GM12865 (cell line): ENCODE measurements at places on chromosomes 2 and 18.

- DNase-seq: no peak
Observed at GRCh38 chr2:6820236-6820635, 45.5 kb downstream of the CMPK2 start.

GRCh38 chr18:55897091-55897689 is 309.2 kb upstream of the TCF4 start:
- DNase-seq: no peak

DNA sequence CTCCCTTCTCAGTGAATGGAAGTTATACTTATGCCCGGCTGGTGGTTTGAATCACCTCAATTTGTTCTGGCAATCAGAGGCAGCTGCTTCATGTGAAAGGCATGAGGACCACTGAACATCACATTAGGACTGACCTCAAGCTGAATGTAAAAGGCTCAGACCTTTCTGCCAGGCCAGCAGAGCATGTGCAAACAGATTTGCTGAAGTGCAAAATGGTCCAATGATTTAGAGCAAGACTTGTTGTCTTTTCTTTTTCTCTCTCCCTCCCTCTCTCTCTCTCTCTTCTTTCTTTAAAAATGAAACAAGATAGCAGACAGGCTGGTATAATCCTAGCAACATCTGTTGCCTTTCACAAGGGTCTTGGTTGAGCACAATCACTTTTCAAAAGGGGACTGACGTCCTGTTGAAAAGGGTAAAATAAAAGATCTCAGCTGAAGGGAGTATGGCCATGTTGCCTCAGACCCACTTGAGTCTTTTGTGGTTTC is 13.3 kb upstream of the CDH7 start:
- no peak for DNase-seq

DNA sequence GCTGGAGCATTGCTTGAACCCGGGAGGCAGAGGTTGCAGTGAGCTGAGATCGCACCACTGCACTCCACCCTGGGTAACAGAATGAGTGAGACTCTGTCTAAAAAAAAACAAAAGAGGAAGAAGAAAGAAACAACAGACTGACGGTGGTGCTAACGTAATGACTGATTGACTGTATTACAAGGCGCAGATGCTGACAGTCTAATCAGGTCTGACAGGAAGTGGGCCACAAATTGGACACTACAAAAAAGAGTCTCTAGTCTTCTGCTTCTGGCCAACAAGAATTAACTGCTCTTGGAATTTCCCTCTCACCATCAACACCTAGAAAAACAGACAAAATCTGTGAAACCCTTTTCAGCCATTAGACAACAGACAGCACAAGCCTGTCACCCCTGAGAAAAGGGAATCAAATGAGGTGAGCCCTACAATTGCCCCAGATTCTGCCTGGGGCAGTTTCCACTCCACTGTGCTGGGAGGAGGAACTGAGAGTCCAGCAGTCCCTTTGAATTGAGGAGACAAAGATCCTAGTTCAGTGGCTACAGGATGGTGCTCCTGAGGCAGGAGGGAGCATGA is 43.3 kb downstream of the SNED1 start:
- DNase-seq: peak; percentile 90

DNA sequence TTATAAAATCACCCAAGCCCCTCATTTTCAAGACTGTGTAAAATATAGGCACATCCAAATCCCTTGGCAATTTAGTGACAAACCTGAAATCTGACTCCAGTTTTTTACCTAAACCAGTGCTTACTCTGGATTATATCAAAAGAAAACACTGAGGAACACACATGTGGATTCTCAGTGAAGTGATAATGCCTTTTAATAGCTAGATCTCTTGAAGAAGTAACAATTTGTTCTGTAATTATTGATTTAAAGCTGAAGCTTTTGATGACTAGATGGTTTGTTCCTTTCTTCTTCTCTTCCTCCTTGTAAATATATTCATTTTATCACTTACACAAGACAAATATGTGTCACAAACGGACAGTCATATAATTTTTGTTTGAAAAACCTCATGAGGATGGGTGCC is 894.6 kb downstream of the DCC start:
- DNase-seq: no peak

DNA sequence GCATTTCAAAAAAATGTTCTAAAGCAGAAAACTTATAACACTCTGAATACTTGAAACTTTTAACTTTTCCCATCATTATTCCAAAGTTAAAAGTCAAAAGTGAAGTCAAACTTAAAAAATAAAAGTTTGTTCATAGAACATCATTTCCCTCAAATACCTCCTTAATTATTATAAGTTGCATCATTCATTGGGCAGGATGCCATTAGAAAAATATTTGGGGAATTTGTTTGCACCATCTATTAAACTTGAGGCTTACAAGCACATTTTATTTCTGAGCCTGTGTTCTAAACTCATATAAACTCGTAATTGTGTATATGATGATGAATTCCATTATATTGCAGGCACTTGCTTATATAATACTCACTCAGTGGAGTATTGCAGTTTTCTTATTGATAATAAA is 588.0 kb upstream of the NRXN1 start:
- no peak for DNase-seq

DNA sequence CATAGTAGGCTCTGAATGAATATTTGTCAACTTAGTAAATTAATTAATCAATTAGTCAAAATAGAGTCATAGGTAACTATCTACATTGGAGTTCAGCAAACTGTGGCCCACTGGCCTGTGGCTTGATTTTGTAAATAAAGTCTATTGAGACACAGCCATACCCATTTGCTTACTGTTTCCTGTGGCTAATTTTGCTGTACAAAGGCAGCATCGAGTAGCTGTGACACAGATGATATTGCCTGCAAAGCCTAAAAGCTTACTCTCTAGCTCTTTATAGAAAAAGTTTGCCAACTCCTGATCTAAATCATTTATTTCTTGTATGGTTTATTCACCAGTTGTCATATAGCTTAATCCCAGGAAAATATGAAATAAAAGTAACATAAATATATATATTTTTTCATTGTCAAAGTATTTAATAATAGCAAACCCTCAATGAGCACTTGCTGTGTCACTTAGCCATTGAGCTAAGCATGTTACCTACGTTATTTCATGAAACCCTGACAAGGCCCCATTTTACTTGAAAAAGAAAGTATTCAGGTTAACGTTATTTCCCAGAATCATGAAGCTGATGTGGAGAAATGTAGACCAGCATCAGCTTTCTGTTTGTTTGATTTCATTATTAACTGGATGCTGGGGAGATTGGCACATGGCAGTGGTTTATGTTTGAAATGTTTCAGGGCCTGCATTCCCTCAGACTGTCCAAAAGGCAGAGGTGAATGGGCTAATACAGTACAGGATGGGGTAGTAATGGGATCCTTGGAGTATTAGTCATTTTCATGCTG is 69.6 kb downstream of the ICOS start:
- no peak for DNase-seq

GRCh38 chr2:3313781-3314375 is 63.7 kb downstream of the EIPR1 start:
- no peak for DNase-seq

DNA sequence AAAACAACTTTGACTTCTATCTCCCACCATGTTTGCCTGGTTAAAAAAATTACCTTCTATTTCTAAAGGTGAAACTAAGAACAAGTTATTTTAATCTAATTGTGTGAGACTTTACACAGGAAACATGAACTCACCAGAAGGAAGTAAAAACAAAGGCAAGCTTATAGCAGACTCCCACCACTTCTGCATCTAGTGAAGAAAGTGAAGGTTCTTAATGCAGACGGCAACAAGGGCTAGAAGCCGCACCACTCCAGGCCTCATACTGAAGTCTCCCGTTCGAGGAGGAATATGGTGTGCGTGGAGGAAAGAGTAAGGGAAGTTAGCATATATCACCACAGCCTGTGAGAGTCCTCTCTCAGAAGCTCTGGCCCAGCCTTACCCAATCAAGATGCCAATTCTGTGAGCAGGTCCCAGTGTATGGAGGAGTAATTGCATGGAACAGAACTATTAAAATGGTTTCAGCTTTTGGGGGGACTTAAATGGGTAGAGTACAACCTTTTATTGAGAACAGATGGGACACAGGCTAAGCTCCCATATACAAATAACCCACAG is 958.7 kb downstream of the BCL11A start:
- DNase-seq: peak; percentile 2

GRCh38 chr2:7119132-7119835 is 202.1 kb downstream of the RNF144A start:
- peak; percentile 36 for DNase-seq

DNA sequence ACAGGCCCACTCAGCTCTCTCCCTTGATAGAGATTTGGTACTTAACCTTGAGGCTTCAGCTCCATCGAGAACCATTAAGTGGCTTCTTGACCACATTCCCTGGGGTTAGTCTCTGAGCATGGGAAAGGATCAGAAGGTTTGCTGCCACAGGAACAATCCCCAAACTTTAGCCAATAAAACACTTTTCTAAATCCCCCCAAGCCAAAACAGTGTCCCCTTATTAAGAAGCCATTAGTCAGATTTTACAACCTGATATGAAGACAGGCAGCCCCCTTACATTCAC is 37.7 kb upstream of the SLC8A1 start:
- no peak for DNase-seq

GRCh38 chr2:33363325-33364298 is 112.8 kb upstream of the RASGRP3 start:
- DNase-seq: no peak

GRCh38 chr2:201122276-201122675 is 6.3 kb downstream of the CFLAR start:
- DNase-seq: peak; percentile 74

- no peak for DNase-seq
Observed at GRCh38 chr2:88856409-88857135, 165.1 kb downstream of the RPIA start.

DNA sequence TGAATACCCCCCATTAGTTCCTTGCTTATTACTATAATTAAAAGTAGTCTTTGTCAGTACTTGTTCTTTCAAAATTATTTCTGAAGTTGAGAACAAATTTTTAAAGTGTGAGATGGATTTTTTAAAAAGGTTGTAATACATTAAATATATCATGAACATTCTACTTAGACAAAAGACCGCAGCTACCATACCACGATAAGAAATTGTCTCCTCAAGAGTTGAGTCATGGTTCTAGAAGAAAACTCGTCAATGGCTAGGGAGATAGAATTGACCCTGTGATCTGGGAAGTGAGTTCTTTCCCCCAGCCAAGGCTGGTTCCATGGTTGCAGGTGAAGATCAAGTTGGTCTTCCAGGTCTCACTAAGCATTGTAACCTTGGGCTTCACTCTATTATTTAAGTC is 67.8 kb upstream of the ACYP2 start:
- DNase-seq: no peak
